GM19239 (cell line): ENCODE measurements at places on chromosomes 5 and 9.

- DNase-seq, result no peak
Measured at GRCh38 chr9:134043531-134043988, 18.3 kb downstream of the BRD3OS start.

DNA sequence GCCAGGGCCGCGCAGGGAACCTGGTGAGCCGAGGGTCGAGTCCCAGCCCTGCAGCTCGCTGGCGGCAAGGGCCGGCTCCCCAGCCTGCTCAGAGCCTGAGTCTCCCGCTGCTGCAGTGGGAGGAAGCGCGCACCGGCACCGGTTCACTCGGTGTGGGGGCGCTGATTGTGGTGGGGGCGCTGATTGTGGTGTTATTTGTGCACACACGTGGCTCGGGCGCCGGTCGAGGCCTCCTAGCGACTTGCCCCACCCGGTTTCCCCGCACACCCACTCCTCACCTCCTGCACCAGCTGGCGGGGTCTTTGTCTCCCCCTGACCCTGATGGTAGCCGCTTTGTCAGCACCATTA lies 266.7 kb downstream of the NSG2 start:
- no peak for DNase-seq

- DNase-seq, result no peak
Measured at GRCh38 chr5:76345582-76345981, 57.5 kb upstream of the IQGAP2 start.

- no peak for DNase-seq
Measured at GRCh38 chr9:122389799-122390481, 19.1 kb downstream of the PTGS1 start.

DNA sequence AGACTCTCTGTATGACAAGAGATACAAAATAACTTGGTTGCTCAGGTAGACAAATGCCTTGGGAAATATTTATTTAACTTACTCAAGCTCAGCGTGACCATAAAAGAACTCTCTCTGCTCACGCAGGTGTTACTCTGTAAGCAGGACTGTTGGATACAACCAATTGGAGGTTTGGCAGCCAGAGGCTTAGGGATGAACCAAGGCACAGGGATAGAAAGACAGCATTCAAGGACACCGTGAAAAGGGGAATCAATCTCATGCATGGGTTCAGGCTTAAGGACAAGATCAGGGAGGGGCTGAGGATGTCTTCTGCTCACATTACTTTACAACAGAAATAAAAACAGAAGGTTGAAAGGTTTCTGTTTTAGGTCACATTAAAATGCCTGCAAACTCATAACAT lies 389.0 kb upstream of the BRINP1 start:
- DNase-seq, result no peak
